ENCODE measurements at places on chromosomes 11 and 22.

DNA sequence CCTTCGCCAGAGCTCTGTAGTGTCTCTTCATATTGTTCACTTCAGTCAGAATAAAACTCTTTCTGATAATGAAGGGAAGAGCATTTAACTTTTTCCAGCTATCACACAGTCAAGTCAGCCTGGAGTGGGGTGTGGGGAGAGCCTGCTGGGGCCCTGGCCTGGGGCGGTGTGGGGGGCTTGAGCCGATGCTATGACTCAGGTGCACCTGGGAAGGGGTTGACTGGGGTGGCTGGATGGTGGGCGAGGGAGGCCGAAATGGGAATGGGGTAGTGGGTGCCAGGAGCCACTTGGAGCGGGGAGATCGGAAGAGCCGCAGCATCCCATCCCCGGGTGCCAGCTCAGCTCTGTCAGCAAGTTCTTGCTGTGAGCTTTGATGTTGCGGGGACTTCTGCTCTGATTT, 100.9 kb downstream of the NXPE2 start:
- DNase-seq, result no peak

DNA sequence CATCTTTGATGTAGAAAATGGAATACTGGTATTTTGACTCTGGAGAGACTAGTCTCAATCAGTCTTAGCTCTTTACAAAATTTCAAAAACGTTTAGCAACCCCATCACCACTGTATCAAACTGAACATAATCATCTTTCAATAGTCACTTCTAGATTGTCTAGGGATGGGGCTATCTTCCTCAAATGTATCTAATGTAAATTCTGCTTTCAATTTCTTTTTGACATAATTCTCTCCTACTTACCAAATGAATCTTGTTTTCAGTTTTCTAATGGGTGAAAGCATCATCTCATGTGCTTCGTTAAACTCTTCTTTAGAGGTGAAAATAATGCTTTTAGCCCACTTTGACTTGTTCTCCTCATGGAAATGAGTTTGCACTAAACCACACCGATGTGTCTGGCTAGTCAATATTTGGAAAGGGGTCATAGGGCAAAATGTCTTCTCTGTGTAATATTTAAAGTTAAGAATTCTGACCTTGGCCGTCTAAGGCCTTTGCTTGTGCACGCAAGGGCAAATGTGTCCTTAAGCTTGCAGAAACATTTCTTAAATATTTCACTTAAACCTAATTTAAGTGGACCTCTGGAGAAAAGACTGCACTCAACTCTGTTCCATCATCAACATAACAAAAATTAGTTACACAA, 5.2 kb downstream of the SIK3 start:
- no peak for DNase-seq

DNA sequence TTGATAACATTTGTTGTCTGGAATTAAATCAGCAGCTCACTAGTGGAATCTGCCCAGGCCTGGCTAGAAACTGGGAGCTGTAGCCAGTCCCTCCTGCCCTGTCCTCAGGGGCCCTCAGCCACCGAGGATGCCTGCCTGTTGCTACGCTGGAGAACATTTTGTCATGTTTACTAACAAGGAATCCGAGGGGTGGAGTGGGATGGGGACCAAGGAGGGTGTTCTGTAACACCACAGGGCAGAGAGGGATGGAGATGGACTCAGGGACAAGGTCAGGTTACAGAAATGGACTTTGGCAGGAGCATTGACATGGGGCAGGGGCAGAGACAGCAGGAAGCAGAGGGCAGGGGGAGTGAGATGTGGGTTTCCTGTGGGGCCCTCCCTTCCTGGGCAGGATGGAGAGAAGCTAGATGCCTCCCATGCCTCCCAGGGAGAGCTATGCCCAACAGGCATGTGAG, 45.8 kb upstream of the AMPD3 start:
- no peak for DNase-seq

- no peak for DNase-seq
These were observed 1.9 kb downstream of the NLRP6 start for GRCh38 chr11:279966-280705.

DNA sequence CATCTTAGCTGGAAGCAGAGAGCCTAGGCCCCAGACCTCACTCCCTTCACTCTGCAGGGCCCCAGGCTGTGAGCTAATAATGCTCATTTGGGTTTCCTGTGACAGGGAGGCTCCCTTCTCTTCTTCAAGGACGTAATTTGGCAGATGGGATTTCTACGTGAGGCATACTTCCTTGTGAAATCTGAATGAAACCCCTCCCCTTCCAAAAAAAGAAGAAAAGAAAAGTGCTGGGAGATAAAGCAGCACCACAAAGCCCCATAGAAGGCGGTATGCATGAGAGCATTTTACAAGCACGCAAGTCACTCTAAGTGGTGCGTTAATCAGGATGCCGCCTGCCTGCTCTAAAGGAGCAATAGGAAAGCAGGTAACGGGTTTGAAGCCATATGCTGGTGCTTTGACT, 5.7 kb downstream of the P2RX3 start:
- DNase-seq, result no peak

- no peak for DNase-seq
These were observed 97.7 kb downstream of the LARGE2 start for GRCh38 chr11:46020084-46020599.

GRCh38 chr11:59558270-59558643, 46.9 kb downstream of the OR4D9 start:
- no peak for DNase-seq

GRCh38 chr11:77402218-77402556, 71.7 kb downstream of the PAK1 start:
- DNase-seq, result no peak

GRCh38 chr11:126195119-126195518, 16.3 kb downstream of the RPUSD4 start:
- no peak for DNase-seq

DNA sequence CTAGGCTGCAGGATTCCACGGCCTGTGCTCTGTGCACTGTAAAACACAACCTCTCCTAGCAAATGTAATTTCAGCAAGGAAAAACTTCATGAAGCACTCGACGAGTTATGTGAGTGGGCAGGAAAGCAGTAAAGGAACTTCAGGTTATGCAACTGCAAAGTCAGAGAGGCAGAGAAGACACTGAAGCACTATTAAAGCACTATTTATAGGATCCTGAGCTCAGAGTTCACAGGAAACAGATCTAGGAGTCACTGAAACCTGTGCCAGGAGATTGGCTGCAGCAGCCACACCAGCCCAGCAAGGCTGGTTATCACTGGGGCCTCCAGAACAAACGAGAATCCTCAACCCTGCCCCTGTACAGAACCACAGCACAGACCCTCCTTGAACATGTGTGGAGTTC, 2.5 kb downstream of the SMIM35 start:
- DNase-seq, result no peak

DNA sequence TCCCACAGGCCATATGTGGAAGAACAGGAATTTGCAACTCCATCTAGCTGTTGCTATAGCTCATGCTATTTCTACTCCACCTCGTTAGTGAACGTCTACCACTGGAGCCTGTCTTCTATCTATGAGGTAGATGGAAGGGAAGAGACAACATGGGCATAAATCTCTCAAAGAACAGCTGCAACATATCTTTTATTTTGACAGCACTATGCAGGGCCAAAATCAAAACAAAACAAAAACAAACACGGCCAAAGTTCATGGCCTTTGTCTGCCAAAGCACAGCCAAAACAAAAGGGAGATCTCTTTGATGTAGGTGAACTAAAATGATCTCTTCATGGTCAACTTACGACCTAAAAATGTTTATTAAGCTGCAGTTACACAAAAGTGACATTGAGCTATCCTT, 215.2 kb upstream of the MPPED2 start:
- DNase-seq, result no peak

DNA sequence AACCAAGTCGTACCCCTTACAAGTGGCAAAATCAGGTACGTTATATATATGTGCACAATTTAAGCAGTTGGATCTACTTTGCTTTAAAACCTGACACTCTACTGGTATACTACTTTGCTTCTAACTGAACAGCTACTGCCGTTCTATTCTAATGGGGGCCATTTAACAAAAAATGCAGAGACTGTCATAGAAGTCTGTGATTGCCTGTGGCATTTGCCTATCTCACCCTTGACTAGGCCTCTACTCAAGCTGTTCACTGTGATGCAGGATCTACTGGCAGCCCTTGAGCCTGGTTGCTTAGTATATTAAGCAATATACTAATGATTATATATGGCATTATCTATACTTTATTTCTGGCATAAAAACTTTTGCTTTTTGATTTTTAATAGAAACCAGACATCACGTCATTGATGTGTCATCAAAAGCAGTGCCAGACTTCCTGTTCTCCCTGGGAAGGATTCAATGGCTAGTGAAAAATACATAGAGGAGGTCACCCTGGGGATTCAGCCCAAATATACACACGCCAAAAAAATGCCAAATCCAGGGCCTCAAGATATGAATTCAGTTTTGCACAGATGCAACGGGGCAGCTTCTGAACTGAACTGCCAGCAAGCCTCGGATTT, 40.0 kb upstream of the FIBIN start:
- no peak for DNase-seq

DNA sequence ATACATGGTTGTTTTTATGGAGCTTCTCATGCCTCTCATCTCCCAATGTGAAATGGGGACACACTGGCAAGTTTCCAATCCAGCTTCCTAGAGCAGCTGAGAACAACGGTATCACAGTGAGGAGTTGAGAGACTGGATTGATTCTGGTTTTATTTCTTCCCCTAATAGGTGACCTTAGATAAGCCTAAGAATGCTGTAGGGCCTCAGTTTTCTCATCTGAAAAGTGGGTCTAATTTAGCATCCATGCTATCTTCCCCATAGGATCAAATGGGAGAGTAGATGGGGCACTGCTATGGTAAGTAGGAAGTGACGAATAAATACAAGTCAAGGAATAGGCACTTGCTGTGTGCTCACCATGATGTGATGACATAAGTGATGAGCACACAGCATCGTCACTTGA, 61.1 kb upstream of the PHOX2A start:
- no peak for DNase-seq

DNA sequence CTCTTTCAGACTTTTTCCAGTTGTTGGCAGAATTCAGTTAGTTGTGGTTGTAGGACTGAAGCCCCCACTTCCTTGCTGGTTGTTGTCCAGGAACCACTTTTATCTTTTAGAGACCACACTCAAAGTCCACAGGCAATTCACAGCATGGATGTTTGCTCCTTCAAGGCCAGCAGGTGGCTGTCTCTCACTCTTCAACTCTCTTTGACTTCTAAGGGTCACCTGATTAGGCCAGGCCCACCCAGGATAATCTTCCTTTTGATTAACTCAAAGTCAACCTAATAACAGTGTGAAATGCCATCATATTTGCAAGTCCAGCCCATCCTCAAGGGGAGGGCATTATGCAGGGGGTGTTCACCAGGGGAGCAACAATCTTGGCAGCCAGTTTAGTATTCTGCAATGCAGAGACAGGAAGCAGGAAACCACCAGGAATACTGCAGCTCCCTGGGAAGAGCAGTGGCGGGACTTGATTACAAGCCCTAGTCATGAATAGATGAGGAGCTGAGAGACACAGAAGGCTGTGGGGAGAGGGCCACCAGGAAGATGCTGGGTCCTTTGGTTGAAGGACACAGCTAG, 52.4 kb downstream of the LRRC74B start:
- no peak for DNase-seq

DNA sequence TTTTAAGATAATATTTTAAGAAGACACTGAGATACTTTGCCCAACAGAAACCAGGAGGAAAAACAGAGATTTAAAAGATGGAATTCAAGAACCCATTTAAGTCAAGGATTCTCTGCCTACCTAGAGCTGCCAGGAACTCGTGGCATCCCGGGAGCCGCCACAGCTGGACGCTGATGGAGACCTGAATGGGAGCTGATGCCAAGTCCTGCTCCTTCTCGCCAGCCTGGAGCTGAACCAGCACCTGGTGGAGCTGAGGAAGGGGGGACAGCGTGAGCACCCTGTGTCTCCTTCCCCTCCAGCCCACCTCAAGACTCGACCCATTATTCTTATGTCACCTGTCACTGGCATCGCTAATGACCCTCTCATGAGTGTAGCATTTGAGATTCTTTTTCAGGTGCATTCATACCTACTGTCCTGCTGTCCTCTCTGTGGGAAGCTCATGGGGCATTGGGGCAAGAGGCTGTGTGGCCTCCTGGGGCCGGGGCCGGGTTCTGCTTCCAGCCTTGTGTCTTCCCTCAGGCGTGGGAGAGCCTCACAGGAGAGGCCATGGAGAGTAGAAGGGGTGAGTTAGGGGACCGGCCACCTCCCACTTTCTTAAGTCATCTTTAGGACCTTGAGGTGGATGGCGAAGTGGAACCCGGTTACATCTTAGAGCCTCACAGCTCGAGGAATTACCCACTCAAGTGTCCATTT, 70.8 kb upstream of the PITPNB start:
- DNase-seq, result no peak

- DNase-seq, result no peak
These were observed 2.3 kb downstream of the SLC7A4 start for GRCh38 chr22:21030032-21030431.

GRCh38 chr11:120223793-120224192, 13.0 kb downstream of the OAF start:
- no peak for DNase-seq

DNA sequence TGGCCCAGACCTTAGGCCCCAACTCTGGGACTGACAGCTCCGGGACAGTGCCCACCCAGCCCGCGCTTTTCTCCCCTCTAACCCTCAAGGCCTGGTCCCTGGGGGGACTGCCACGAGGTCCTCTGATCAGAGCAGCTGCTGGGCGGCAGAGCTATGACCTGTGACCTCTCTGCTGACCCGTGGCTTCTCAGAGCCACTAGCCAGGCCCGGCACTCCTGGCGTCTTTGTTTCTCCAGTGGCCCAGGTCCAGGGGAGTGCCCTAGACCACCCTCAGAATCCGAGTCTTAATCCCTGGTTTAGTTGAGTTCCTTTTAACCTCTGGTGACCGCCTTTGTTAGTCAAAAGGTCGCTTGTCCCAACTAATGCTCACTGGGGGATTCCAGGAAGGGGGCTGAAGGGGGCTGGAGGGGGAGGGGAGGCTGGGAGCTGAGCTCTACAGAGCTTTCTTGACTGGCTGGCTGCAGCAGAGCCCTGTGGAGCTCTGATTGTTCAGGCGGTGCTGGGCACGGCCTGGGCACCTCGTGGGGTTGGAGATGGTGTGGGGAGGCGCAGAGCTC, 1.2 kb downstream of the FBLN1 start:
- no peak for DNase-seq

DNA sequence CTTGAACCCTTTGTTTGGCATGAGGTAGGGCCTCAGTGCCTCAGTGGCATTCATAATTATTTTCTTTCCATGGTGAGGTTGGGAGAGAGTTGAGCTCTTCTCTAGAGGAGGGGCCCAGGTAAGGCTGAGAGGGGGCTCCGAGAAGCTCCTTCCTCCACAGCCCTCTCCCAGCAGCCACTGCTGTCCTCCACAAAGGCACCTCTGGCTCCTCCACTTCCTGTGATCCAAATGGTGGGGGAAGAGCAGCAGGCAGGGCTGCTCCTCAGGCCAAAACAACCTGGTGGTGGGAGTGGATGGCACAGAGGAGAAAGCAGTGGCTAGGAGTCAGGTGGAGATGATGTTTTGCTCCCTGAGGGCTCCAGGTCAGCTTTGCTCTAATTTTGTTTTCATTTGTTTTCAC, 13.3 kb downstream of the ROBO4 start:
- DNase-seq, result no peak

GRCh38 chr11:65791719-65792213, 4.9 kb downstream of the OVOL1 start:
- no peak for DNase-seq

- DNase-seq, result no peak
These were observed at the start of gene ARRB1 for GRCh38 chr11:75351541-75351790. TSS of gene ARRB1 (minus strand) at chr11:75351661. CDS start at chr11:75351607, 54 bp downstream.

All from stimulated activated CD4-positive, alpha-beta T cell treated with anti-CD3 and anti-CD28 coated beads, Interleukin-1b, Interleukin-23, amount 100 ng/mL, for 1 hour (primary cell).